ENCODE measurements at places on chromosomes 4 and X. TPM values are rescaled to one million over a fixed set of nuclear protein-coding genes. Genes with fewer than 3 reads are reported as not detected.

CXCL8 gene
- 4.3 TPM for polyA plus RNA-seq

ATP1B4 gene
- not detected for polyA plus RNA-seq

RPS6KA6 gene
- polyA plus RNA-seq, result 17.1 TPM

TCP11X2 gene
- polyA plus RNA-seq, result 1.5 TPM
